A549 treated with RU486 at 1 μM for 4 hours (cell line): ENCODE measurements at places on chromosomes 4 and X. TPM values are rescaled to one million over a fixed set of nuclear protein-coding genes. Genes with fewer than 3 reads are reported as not detected.

The GLRB gene
- total RNA-seq, result 0.45 to 0.85 TPM (median 0.76 TPM) in 5 replicates

The TLR3 gene
- total RNA-seq, result 0.14 to 0.48 TPM (median 0.27 TPM) in 5 replicates

The MGAT4D gene
- total RNA-seq, result not detected in 5 replicates

The C4orf54 gene
- not detected in 5 replicates for total RNA-seq

The CRMP1 gene
- total RNA-seq, result 1.9 to 2.7 TPM (median 2.4 TPM) in 5 replicates

The SSX4B gene
- total RNA-seq, result not detected in 5 replicates
